Activated naive CD4-positive, alpha-beta T cell (primary cell): ENCODE measurements at places on chromosomes 5 and 9.

- no peak for DNase-seq
Observed at GRCh38 chr5:35554016-35554415, 63.6 kb upstream of the SPEF2 start.

DNA sequence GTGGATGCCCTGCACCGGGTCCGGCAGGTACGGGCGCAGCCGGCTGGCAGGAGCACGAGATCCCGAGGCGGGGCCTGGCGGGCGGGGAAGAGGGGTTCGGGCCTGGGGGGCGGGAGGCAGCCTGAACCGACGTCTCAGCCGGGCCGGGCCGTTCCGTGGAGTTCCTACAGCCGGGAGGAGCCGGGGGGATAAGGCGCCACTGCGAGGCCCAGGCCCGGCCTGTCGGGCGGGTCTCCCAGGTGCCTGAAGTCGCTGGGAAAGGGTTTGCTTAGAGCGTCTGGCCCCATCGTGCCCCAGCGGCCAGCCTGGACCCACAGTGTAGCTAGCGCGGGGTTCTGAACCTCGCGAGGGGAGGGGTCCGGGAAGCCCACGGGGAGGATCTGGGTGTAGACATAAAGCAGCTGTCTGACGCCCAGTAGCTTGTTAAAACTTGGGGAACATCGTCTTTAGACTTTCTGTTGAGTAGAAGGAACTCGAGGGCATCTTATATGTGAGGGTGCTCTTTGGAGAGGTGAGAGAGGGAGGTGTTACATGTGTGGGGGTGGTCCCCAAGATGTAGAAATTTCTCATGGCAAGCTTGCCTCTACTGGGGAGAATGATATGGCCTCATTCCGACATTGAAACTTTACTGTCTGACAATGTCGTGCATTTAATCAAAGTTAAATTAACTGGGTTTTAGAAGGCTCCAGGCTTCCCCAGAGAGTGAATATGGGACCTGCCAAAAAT, 524 bp downstream of the FUBP3 start:
- peak; percentile 20 for DNase-seq

DNA sequence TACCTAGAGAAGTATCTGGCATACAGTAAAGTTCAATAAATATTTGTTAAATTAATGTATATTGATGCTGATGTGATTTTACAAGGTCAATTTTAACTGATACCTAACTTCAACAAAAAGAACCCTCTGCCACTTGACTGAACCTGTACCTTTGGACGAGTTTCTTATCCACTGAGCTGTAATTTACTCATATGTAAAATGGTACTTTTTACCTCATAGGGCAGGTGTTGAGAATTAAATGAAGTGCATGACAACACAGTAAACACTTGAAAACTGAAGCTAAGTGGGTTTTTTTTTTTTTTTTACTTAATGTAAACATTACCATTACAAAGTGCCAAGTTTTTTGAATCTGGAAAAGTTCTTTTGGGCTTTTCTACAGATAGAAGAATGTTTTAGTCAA, 15.4 kb downstream of the NIPSNAP3B start:
- no peak for DNase-seq

- no peak for DNase-seq
Observed at GRCh38 chr5:141850244-141850768, 27.9 kb downstream of the PCDH1 start.

- no peak for DNase-seq
Observed at GRCh38 chr5:102561894-102562760, 63.3 kb upstream of the SLCO6A1 start.

DNA sequence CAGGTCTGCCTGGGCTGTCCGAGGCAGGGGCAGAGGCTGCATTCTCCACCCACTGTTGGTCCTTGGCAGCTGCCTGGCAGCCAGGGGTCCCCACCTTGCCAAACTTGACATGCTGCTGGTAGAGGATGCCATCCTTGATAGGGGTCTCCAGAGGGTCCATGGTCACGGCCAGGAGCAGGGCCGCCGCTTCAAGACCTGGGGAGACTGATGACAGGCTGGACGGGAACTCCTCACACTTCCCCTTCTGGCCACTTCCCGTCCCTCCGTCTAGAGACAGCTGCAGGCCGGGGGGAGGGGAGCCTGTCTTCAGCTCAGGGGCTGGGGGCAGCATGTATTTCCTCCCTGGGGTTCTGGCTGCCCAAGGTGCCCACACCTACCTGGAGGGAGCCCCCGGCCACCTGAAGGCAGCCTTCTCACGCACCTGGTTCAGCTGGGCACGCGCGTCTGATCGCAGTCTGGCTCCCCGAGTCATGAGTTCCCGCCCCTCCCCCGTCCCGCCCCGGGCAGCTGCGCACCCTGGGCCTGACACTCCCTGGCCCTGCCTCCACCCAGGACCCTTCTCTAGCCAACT, at the start of gene DOK3:
Gene DOK3 (minus strand): TSS at position 446 of the 571 bp plus-strand sequence. CDS start 286 bp downstream, at position 160.
- DNase-seq, result no peak

GRCh38 chr5:122749886-122750285, 25.0 kb upstream of the SNX2 start:
- no peak for DNase-seq

- DNase-seq, result no peak
Observed at GRCh38 chr5:103374473-103374963, 116.0 kb downstream of the MACIR start.

GRCh38 chr5:116574367-116575325, at the start of gene SEMA6A:
Gene SEMA6A (minus strand): TSS chr5:116574823. CDS start chr5:116504944, 69,879 bp downstream.
- peak; percentile 4 for DNase-seq

GRCh38 chr9:110814159-110814558, 145.6 kb downstream of the MUSK start:
- no peak for DNase-seq

DNA sequence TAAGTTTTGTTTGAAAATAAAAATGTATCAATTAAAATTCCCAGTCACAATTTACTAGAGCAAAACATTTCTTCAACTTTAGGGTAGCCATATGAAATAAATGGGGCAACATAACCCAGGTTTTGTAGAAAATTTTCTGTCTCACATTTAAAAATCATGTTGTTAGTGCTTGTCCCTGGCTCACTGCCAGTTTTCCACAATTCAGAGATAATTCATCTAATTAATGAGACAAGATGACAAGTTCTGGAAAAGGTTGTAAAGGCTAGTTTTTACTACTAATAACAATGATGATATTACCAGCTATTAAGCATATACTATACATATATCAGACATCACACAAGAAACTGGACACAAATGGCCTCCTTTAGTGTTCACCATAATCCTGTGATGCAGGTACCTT, 45.9 kb downstream of the MEGF9 start:
- DNase-seq, result no peak

DNA sequence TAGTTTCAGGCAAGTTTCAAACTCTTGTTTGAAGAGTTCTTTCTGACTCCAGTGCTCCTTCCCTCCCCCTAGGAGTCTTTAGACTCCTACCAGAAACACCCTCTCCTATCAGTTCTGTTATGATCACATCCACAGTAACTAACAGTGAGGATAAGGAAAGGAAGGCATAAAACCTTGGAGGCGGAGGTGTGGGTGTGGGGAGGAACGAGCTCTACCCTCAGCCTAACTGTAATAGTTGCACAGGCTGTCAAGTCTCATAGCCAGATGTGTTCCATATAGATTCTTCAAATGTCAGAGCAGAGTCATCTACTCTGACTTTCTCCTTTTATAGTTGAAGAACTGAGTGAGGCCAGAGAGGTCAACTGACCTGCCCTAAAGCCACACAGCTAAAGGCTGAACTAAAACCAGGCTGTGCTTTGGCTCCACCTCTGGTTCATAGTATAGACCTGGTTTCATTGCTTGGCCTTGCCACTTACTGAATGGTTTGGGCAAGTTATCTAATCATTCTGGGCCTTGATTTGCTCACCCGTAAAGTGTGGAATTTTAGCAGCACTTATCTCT, 34.4 kb upstream of the PIK3R1 start:
- DNase-seq, result no peak

DNA sequence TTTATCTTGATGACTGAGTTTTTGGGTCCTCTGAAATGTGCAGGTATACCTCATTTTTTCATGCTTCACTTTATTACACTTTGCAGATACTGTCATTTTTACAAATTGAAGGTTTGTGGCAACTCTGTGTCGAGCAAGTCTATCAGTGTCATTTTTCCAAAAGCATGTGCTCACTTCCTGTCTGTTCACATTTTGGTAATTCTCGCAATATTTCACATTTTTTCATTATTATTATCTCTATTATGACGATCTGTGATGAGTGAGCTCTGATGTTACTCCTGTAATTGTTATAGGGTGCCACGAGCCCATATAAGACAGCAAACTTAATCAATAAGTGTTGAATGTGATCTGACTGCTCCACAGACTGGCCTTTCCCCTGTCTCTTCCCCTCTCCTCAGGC, 73.4 kb upstream of the FBXW11 start:
- no peak for DNase-seq

DNA sequence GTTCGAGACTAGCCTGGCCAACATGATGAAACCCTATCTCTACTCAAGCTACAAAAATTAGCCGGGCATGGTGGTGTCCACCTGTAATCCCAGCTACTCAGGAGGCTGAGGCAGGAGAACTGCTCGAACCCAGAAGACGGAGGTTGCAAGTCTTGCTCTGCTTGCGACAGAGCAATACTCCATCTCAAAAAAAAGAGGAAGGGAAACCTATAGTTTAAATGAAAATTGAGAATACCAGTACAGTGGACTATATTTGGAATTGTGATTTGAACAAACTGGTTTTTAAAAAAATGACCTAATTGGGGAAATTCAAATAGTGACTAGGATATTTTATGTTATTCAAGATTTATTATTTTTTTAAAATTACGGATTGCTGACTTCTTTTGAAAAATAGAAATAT, 33.2 kb downstream of the DIAPH1 start:
- no peak for DNase-seq

DNA sequence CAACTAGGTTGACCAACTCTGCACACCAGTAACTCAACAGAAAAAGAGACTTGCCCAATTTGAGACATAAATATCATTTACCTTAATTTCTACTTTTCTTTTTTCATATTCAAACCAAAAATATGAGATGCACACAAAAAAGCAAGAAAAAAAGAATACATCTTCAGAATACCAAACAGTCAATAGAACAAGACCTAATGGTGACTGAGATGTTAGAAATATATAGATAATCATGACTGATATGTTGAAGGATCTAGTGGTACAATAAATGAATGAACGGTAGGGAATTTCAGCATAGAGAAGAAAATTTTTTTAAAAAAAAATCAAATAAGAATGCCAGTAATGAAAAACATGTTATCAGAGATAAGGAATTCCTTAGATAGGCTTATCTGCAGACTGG, 29.1 kb upstream of the ATG10 start:
- DNase-seq, result no peak

GRCh38 chr9:121298689-121299466, 30.9 kb downstream of the GSN start:
- DNase-seq, result no peak

- DNase-seq, result no peak
Observed at GRCh38 chr9:16001856-16002255, 449.0 kb downstream of the CCDC171 start.

DNA sequence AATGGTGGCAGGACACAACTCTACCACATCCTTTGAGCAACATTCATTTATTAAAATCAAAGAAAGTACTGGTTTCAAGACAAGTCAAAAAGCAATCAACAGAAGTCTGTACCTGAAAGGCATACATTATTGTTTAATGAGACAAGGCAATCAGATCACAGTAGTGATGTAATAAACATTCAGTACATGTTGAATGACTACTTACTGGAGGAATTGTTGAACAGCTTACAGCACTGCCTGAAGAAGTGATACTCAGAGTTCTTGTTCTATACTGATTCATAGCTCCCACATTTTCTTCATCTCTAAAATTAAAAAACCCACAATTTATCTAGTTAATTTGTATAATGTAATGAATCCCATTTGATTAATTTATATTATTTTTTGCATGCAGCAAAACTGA, 18.2 kb downstream of the RIOK2 start:
- no peak for DNase-seq

DNA sequence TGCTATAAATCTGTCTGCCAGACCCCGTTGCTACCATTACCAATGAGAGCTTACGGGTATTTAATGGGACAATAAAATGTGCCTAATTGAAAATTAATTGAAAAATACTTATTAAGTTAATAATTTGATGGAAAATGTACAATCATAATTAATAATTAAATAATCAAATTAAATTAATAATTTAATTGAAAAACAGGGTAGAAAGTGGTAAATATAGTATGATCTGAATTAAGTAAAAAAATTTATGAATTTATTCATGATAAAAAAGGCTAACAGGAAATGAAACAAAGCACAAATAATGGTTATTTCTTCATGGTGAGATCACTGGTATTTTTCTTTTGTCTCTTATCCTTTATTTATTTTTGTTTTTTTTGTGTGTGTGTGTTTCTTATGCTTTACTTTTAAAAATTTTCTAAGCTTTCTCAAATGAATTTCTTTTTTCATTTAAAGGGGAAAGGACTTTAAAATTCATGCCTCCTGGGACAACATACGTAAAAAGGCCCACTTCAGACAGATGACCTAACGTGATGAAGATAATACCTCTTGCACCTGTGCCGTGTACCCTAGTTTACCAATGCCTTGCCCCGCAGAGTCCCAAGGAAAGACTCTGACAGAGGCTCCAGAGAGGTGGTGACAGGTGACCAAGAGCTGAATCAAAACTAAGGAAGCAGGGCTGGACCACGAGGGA, 24.0 kb upstream of the RXRA start:
- DNase-seq, result no peak

GRCh38 chr5:87452837-87453236, 40.1 kb upstream of the CCNH start:
- DNase-seq, result no peak

DNA sequence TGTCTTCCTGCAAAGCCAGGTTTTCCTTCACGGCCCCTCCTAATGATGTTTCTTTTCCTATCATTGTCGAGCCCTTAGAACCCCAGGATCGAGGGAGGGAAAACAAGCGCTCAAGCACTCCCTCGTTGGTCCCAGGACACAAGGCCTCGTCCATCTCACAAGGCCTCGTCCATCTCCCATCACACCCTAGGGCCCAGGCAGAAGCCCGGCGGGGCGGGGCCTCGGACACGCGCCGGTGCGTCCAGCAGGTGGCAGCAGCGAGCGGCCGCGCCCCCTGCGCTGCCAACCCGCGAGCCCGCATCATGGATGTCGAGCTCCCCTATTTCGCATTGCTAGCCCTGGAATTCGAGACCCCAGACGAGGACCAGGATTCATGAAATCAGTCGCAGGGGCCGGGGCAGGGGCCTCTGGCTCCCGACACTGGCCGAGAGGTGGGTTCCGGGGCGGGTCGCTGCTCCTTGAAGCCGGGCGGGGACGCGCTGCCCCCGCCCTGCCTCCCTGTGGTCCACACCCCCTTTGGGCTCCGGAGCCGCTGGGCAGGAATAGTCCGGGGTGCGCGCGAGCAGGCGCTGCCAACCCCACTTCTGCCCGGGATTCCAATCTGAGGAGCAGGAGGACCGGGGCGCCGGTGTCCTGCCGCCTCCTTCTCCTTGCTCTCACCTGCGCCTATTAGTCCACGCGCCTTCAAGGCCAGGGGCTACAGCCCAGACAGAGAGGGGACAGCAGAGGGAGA, at the start of gene ABLIM3:
Gene ABLIM3 (plus strand): TSS at position 270 of the 733 bp plus-strand sequence. CDS start 603 bp downstream, outside the sequence.
- DNase-seq, result peak; percentile 56

DNA sequence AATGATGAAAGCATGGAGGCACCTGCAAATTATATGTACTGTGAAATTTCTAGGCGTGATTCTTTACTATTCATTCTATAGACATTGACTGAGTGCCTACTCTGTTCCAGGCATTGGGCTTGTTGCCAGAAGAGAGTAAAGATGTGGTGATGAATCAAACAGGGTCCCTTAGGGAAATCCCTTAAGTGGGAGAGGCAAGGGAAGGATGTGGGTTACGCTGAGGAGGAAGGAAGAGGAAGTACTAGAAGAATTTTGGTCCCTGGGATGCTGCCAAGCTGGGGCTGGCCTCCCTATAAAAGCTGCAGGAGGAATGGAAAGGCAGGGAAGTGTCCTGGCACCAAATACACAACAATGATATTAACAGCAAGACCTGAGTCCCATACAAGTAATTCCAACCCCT, 76.7 kb upstream of the SPOCK1 start:
- no peak for DNase-seq

- no peak for DNase-seq
Observed at GRCh38 chr5:172403189-172403796, 51.0 kb downstream of the SH3PXD2B start.
